COR-L47 (cell line): ENCODE measurements at places on chromosomes 2 and 18.

DNA sequence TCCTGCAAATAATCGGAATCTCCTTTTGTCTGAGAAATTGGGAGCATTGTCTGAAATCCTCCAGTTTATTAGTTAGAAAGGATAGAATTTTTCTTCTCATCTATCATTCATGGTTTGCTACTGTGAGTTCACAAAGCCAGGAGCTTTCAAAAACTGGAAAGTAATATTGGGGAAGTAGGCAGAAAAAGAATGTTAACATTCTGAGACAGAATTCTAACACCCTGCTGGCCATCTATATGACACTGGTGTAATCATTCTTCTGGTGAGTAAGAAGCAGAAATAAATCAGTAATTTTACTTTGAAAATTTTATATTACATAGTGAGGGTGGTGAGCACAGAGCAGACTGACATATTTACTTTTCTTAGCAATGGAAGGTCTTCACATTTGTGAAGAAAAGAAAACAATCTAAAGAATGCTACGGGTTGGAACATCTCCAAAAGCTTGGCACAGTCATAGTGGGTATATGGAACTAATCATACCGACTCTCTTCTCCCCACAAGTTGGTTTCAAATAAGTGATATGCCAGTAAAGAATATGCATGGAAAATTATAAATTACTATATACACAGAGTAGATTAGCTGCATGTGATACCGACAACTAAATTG, 344.9 kb downstream of the LPIN1 start:
- DNase-seq: no peak

DNA sequence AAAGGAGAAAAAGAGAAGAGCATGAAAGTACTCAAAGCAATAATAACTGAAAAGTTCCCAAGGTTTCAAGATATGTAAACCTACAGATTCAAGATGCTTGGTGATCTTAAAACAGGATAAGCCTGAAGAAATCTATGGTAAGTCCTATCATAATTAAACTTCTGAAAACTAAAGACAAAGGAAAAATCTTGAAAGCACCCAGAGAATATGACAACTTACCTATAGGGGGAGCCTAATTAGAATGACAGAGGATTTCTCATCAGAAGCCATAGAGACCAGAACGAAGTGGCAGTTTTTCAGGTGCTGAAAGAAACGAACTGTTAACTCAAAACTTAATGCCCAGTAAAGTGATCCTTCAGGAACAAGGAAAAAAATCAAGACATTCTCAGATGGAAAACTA, 59.7 kb downstream of the XDH start:
- no peak for DNase-seq

DNA sequence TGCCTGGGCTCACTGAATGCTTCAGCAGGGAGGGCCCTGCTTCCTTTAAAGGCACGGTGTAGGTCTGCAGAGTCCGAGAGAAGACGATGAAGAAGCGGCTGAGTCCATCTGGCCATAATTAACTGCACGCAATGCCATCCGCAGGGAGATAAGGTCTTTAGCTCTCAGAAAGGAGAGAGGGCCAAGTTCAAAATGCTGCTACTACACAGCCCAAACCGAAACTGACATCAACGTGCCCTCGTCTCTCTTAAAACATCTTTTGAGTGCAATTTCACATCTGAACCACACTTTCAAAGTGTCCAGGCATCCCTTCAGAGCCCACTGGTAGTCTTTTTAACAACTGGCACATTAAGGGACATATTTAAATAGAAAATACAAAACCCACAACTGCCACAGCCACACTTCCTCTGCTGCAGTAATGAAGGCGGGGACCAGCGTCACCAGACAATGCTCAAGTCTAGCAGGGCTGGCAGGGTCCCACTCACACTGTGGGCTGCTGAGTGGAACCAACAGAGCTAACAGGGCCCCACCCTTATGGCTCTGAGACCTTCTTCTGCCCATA, 35.8 kb downstream of the ST3GAL5 start:
- DNase-seq: no peak

DNA sequence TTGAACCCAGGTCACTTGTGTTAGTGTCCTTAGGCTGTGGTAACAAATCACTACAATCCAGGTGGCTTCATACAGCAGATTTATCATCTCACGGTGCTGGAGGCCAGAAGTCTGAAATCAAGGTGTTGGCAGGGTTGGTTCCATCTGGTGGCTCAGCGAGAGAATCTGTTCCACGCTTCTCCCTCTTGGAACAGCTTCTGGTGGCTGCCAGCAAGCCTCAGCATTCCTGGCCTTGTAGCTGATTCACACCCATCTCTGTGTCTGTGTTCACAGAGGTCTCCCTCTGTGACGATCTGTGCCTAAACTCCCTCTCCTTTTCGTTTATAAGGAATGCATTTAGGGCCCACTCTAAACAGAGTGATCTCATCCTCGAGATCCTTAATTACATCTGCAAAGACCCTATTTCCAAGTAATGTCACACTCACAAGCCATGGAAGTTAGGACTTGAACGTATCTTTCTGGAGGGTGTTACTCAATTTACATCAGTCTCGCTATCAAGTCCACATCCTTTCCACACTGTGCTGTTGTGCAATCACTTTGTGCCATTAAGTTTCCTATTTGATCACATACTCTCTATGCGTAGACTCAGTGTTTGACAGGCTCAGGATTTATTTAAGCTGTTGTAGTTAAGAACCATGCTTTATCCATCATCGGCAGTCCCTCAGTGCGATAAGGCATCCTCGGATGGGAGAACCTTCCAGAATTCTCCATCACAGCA, 164.4 kb downstream of the SOCS6 start:
- no peak for DNase-seq

- no peak for DNase-seq
Observed at GRCh38 chr2:172993139-172993538, 82.5 kb upstream of the MAP3K20 start.

GRCh38 chr2:179273461-179273962, 8.9 kb upstream of the SESTD1 start:
- DNase-seq: no peak

DNA sequence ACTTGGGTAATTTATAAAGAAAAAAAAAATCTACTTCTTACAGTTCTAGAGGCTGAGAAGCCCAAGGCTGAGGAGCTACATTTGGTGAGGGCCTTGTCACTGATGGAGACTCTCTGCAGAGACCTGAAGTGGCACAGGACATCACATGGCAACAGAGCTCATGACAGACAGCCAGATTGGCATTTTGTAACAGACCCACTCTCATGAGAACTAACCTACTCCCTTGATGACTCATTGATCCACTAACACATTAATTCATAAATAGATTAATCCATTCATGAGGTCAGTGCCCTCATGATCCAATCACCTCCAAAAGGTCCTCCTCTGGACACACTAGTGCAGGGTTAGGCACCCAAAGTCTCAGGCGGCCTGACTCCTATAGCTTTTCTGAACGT, 318.4 kb downstream of the GULP1 start:
- no peak for DNase-seq

DNA sequence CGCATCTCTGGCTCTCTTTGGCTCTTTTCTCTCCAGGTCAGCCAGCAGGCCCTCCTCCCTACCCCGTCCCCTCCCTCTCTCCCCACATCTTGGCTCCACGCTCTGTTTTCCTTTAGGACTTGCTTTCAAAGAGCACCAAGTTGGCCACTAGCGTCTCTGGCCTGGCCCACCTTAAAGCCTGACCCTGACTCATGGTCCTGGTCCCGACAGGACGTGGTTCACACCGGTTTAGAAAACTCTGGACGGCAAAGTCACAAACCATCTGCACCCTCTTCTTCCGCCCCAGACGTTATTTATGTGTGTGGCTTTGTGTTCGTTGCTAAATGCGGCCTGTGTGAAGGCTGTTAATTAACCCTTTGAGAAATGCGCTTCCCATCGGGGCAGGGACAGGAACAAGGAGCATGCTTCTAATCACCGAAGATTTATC, 169.0 kb upstream of the HAAO start:
- no peak for DNase-seq

DNA sequence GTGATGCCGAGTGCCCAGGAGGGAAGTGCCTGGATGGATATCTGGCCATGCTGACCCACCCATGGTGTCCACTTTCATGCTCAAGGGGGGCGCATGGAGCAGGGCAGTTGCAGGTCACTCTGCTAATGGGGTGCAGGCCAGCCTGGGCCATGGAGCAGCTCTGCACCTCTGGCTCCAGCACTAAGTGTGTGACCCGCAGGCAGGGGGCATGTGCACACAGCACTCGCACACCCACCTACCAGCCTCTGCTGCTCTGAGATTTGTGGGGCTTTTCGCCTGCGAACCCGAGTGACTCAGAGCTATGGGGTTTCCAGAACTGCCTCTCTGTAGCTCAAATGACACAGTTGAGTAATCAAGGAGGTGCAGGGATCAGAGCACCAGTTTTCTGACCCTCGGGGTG, 66.2 kb downstream of the CYP26B1 start:
- no peak for DNase-seq

- DNase-seq: peak; percentile 13
Observed at GRCh38 chr18:80171054-80171872, 62.2 kb downstream of the ADNP2 start.

DNA sequence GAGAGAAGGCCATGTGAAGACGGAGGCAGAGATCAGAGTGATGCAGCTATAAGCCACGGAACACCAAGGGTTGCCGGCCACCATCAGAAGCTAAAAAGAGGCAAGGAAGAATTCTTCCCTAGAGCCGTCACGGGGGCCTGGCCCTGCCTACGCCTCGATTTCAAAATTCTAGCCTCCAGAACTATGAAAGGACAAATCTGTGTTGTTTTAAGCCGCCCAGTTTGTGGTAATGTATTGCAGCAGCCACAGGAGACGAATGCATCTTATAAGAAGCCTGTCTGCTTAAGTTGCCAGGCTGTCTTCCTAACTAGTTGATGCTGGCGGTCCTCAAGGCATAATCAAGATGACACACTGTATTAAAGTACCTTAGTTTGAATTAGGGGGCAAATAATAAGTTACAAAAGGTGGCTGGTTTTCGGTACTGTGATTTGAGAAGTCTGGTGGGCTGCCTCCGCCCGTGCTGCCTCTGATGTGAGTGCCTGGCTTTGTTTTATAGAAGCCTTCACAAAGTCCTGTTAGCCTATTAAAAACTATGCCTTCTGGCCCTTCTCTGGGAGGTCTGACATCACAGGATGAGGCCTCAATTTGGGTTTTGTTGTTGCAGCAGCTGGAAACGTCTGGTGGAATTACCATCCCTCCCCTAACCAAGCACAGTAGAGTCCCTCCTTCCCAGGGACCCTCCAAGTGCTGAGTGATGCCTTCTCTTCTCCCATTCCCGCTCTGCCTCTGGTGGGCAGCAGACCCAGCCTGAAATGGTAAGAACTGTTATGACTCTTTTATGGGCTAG, 53.6 kb downstream of the SRD5A2 start:
- DNase-seq: no peak

GRCh38 chr18:25233528-25234321, 118.2 kb downstream of the ZNF521 start:
- DNase-seq: no peak

DNA sequence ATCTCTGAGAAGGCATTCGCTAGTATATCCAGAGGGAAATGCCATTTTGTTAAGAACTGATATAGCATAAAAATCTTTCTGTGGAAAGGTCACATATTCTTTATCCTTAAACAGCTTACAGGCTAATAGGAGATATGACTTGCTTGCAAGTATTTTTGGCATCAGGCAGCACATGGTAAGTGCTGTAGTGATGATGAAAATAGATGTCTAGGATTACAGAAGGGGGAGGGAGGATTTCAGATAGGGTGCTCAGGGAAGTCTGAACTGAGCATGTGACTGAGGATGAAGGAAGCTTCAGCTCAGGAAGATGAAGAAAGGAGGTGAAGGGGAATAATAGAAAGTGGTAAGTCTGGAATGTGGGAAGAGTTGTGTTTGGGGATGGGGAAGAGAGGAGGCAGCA, 158.5 kb upstream of the NOSTRIN start:
- DNase-seq: no peak

DNA sequence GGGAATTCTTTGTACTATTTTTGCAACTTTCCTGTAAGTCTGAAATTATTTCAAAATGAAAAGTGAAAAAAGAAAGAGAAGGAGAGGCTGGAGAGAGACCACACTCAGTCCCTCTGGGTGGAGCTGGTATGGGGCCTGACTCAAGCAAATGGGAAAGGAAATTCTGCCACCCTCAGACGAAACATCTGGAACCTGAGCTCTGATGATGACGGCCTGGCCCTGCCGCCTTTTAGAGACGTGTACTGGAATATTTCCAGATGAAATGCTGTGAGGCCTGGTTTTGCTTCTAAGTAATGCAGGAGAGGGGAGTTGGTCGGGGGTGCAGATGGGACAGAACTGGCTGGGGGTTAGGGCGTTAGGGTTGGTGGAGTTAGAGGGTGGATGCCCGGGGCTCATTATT, 57.4 kb upstream of the GLI2 start:
- DNase-seq: no peak

DNA sequence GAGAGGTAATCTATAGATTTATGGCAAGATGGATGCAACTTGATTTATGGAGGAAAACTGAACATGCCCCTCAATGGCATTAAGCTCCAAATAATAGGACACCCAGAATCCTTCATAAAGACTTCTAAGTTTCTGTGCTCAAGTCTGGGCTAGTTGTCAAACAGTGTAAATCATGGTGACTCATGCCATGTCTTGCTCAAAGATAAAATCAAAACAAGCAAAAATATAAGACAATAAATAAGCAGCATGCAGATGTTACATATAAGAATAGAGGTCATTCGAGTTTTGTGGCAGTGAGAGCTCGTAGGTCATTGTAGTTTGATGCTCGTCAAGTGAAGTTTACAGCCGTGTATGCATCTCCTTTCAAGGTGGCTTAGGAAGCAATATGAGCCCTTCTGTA, 403.2 kb downstream of the THSD7B start:
- DNase-seq: no peak

DNA sequence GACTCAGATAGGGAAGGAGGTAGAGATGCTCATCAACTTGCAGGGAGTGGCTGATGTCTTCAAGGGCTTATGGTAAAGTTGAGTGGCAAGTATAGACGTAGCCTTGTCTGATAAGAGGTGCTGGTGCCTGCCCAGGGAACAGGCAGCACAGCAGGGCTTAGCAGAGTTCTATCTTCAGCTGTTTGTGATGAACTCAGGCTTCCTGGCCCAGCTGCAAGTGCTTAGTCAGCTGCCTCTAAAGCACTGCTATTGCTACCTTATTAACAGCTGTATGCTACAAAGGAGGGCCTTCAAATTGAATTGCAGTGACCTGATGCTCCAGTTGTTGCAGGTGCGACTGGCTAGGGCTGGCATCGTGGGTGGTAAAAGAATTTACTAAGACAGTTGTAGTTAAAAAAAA, 82.1 kb downstream of the TSN start:
- no peak for DNase-seq
